ENCODE measurements at places on chromosomes 7 and 10.

GRCh38 chr7:631291-631711 is 95.2 kb upstream of the DNAAF5 start:
- DNase-seq = no peak

GRCh38 chr7:128231021-128231420 is 10.1 kb upstream of the LEP start:
- DNase-seq = no peak

DNA sequence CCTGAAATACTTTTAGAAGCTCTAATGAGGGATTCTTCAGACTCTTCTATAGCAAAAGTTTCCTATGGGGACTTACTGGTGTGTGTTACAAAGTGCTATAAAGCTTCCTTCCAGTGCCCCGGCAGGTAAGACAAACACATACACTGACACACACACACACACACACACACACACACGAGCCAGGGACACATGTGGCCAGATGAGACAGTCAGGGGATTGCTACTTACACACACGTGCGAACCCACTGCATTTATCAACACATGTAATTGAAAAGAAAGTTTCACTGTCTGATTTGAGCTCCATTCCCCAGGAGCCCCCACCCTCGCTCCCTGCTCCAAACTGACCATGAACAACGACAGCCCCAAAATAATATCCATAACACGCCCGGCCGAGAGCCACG is 119.8 kb downstream of the PRPF18 start:
- no peak for DNase-seq

DNA sequence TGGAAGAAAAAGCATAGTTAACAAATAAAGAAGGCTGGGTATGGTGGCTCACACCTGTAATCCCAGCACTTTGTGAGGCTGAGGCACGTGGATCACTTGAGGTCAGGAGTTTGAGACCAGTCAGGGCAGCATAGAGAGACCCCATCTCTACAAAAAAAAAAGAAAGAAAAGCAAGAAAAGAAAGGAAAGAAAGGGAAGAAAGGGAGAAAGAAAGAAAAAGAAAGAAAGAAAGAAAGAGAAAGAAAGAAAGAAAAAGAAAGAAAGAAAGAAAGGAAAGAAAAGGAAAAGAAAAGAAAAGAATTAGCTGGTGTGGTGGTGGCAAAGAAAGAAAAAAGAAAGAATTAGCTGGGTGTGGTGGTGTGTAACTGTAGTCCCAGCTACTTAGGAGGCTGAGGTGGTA is 3.1 kb upstream of the HILPDA start:
- no peak for DNase-seq

DNA sequence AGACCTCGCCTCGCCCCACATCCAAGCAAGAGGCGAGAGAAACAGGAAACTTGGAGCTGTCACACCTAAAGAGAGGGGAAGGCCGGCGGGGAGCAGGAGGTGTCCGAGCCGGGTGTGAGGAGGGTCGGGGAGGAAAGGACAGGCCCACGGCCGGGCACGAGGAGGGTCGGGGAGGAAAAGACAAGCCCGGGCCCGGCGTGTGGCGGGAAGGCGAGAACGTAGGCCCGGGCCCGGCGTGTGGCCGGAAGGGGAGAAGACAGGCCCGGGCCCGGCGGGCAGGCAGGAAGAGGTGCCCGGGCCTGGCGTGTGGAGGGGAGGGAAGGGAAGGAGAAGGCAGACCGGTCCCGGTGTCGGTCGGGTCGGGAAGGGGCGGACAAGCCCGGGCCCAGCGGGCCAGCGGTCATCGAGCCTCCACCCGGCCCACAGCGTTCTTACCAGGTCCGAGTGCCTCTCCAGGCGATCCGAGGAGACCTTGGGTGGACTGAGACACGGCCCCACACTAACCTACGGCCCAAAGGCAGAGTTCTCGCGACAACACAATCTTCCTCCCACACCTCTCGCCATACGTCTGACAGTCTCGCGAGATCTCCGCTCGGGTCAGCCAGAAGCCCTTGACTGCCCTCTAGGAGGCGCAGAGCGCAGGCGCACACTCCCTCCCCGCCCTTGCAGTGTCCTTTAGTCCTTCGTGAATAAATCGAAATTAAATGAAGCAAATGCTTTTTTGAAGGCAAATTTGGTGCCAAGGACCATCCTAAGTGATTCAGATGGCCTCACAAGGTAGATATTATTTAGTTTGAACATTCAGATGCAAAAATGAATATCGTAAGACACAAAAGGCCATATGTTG is at the start of gene NCOA4:
Gene NCOA4, minus strand, starts transcription at position 533 of the 847 bp plus-strand sequence. CDS start 13,943 bp downstream, outside the sequence.
- DNase-seq = peak; percentile 91

DNA sequence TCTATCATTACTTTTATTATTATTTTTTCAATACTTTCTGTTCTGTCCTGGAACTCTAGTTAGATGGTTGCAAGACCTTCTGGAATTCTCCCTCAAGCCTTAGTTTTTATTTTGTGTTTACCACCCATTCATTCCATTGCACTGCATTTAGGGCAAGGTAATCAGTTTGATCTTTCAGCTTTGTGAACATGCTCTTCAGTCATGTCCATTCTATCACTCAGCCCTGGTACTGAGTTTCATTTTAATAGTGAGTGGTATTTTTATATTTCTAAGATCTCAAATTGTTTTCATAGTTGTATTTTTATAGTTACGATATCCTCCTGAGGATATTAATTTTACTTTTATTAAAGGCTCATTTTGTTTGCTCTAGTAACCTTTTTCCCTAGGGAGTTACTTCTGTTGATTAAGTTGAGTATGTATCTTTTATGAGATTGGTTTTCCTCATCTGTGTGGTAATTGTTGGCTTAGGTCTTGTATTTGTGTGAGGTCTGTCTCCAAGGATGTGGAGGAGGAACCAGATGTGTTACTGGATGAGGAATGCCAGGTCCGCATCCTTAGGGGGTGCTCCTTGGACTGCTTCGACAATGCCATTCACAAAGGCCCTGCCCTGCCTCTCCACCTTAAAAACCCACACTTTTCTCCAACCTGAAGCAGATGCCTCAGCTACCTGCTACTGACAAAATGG is 46.7 kb upstream of the RAB18 start:
- DNase-seq = no peak

DNA sequence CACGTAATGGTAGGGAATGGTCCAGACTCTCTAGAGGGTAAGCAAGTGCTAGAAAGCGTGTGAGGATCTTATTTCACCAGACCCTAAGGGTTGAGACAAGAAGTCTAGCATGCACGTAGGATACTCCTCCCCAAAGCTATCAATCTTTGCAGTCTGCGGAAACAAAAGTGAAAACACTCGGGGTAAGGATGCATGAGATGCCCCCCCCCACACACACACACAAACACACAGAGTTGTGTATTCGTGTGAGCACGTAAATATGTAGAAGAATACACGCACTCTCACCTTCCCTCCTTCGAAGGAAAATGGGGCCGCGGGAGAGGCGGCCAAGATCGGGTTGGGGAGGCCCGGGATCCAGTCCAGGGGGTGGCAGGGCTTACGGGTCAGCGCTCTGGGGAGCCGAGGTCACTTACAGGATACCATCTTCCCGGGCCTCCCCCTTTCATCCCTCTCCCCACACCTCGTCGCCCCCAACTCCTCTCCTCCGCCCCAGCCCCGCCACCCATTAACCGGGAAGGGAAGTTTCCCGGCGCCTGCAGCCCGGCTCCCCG is 455 bp downstream of the CUL2 start:
- DNase-seq = no peak

DNA sequence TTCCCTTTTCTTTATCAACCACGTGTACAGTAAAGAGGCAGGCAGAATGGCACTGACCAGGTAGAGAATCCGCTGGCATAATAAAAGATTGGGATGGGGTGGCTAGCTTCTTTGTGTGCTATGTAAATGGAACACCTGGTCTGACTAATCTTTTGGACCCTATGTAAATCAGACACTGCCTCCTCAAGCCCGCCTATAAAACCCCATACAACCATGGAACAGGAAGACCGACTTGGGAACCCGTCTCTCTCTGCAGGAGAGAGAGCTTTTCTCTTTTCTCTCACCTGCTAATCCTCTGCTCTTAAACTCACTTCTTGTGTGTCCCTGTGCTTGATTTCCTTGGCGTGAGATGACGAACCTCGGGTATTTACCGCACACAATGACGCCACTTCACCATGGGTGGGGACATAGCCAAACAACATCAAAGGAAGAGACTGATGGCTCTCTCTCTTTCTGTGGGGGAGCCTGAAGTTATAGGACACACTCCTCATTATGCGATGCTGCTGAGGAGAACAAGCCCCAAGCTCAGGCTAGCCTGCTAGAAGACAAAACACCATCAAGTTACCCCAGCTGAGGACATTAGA is 94.2 kb downstream of the ARL5B start:
- no peak for DNase-seq

DNA sequence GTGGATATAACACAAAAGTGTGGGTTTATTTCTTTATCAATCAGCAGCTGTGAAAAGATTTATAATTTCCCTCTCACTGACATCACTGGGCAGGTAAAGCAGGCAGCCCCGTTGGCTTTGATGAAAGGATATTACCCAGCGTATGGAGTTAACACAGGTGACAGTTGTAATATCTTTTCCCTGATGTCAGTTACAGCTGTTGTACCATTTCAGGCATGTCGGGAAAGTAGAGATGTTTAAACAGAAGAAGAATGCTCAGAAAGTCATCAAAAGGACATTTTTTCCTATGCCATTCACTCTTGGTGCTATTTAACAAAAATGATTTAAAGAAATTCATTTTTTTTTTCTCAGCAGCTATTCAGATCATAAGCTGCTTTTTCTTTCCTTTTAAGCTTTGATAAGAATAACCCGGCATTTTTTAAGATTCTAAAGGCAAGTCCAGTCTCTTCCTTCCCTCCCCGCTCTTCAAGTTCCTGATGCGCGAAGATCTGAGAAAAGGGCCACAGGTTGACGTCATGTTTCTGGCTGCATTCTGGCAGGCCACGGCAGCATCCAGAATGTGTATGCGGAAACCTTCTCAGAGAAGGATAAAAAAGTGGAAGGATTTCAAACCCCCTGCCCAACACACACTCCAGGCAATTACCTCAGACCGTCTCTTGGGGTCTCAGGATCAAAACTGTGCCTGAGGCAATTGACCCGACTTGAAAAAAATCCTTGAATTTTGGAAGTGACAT is 32.5 kb upstream of the ADAM12 start:
- no peak for DNase-seq

GRCh38 chr10:1156616-1156886 is 100.4 kb downstream of the WDR37 start:
- DNase-seq = no peak

DNA sequence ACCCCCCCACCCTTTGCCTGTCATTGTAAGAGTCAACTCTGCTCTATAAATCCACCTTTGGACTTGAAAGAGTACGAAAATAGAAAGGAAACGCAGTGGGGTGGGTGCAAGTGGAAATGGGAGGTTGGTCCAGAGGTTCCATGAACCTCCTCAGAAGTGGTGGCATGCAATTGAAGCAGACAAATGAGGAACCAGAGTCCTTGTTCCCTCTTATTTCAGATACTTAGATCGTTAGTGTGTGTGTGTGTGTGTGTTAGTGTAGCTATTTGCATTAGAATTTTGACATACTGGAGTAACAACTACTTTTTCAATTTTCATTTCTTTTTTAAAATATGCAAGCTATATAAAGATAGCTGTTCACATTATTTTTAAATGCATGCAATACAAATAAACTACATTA is 18.1 kb upstream of the TFAM start:
- DNase-seq = no peak

DNA sequence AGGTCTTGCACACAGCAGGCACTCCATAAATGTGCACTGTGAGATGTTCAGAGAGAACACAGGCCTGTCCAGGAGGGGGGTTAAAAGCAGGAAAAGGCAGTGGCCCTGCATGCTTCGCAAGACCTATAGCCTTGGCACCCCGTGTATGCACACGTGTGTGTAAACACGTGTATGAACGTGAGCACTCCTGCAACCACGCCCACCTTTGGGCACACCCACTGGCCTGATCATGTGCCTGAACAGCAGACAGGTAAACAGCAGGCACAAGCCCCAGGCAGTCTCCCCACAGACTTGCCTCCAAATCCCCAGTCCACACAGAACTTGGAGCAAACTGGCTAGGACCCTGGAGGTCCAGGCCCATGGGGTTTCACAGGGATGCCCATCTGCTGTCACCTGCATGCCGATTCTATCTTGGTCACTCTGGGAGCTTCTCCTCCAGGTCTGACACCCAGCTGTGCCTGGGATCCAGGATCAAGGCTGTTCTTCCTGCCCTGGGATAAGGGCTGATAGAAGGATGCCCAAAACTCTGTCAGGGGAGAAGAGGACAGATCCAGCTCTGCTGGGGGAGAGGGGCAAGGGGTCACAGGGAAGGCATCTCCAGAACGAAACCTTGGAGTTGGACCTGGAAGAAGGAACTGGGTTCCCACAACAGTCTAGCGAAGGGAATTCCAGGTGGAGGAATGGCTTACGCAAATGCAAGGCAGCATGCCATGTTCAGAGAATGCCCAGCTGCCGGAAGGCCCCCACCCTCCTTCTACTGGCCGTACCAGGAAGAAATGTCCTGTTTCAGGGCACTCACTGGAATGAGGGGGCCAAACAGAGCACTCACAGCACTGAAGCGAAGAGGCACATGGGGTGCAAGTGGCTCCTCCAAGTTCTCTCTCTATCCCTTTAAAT is 14.3 kb upstream of the ZMIZ1 start:
- DNase-seq = no peak

GRCh38 chr10:86071145-86071544 is 295.4 kb downstream of the GRID1 start:
- no peak for DNase-seq

DNA sequence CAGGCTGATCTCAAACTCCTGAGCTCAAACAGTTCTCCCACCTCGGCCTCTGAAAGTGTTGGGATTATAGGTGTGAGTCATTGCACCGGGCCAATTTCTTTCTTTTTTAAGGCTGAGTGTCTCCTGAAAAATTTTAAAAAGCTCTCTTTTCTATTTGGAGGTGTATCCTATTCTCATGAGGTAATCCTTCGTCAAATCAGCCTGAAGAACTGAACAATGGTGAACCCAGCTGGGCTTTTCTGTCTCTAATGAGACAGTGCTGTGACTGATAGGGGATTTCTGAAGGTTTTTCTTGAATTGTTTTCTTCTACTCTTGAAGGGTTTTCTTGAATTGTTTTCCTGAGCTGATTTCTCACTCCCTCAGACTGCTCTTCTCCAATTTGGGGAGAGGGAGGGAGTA is 30.9 kb upstream of the CALU start:
- DNase-seq = no peak

DNA sequence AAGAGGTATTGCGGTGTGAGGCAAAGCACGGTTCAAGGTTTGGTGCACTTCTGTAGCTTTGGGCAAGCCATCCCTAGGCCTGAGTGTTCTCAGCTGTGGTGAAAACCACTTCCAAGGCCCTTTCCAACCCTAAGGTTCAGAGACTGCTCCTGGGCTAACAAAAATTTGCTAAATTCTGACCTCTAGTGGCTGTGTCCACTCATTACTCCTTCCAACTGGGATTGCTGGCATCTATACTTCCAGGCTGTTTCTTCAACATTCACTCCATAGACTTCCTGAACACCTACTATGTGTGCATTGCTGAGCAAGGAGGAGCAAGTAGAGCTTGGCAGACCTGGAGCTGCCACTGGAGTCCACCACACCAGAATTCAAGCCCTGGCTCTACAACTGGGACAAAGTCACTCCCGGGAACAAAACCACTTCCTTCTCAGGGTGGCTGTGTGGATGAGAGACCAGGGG is 29.3 kb upstream of the SH3PXD2A start:
- DNase-seq = no peak
